ENCODE measurements at places on chromosomes 1 and 21. TPM values are rescaled to one million over a fixed set of nuclear protein-coding genes. Genes with fewer than 3 reads are reported as not detected.

The RNU1-4 gene
- 3,598 TPM for total RNA-seq

The LYSMD1 gene
- 21.9 TPM for total RNA-seq

The FLG2 gene
- total RNA-seq = not detected

The COL8A2 gene
- total RNA-seq = not detected

The KRTAP13-2 gene
- total RNA-seq = not detected

The WDR64 gene
- not detected for total RNA-seq

The ARID4B gene
- 65.9 TPM for total RNA-seq

The ZNF436 gene
- 13.3 TPM for total RNA-seq

The NUF2 gene
- total RNA-seq = 5.8 TPM

The GBP7 gene
- total RNA-seq = not detected

The KRTAP19-3 gene
- total RNA-seq = not detected

The CFAP107 gene
- total RNA-seq = not detected

The SLC16A4 gene
- total RNA-seq = 4.4 TPM

- DNase-seq = no peak
Measured at GRCh38 chr1:112344754-112345423, 51.1 kb upstream of the CTTNBP2NL start.

- no peak for DNase-seq
Measured at GRCh38 chr1:165703648-165704047, 5.3 kb upstream of the ALDH9A1 start.

DNA sequence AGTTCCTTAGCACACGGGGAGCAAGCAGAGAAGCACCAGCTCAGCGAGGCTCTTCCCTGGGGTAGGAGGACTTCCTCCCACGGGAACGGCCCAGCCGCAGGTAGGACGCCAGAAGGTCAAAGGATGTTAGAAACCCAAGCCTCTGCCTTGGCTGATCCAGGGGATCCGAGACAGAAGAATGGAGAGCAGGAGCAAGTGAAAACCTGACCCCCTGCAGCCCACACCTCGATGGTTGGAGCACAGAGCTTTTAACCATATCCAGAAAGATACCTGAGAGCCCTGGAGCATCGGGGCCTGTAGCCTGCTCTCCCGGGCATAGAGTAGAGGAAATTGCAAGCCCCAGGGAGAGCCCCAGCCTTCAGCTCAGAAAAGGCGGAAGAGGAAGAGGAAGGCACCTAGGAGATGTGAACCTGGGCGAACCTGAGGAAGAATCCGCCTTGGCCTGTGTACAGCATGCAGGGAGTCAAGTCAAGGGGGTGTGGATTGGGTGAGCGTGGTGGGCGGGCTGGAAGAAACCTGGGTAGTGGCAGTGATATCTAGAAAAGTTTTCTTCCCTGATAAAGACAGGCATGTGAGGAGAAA, 76.3 kb downstream of the PSMG1 start:
- no peak for DNase-seq

GRCh38 chr1:209885403-209886218, 52.4 kb upstream of the SYT14 start:
- no peak for DNase-seq

- no peak for DNase-seq
Measured at GRCh38 chr1:55695552-55695951, 480.4 kb upstream of the USP24 start.

- DNase-seq = no peak
Measured at GRCh38 chr1:46605232-46605631, 1.2 kb upstream of the MKNK1 start.

GRCh38 chr1:206005778-206006180, 2.6 kb upstream of the RAB7B start:
- DNase-seq = no peak

DNA sequence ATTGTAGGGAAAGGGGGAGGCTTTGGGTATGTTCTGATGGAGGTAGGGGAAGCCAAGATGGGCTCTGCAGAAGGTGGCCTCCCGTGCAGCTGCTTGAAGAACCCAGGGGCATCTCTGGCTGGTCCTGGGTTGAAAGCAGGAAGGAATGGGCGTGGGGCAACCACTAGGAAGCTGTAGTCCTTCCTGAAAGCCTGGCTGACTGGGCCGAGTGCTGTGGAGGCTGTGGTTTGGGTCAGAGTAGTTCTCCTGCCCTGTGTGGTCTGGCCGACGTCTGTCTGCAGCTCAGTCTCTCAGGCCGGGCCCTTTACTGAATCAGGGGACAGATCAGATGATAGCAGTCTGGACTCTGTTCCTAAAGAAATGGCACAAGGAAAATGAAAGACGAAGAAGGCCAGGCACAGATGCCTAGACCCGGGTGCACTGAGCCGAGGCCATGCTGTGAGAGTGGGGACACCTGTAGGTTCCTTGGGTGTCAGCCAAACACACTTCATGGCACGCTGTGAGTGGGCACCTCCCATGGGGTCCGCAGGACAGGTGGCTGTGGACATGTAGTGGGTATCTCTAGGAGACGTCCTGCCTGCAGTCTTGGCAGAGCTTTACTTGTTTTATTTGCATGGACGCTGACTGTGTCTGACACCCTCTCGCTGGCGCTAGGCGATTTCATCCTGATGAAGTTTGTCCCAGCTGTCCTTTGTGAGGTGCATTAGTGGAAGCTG, 87.0 kb downstream of the POFUT2 start:
- no peak for DNase-seq

DNA sequence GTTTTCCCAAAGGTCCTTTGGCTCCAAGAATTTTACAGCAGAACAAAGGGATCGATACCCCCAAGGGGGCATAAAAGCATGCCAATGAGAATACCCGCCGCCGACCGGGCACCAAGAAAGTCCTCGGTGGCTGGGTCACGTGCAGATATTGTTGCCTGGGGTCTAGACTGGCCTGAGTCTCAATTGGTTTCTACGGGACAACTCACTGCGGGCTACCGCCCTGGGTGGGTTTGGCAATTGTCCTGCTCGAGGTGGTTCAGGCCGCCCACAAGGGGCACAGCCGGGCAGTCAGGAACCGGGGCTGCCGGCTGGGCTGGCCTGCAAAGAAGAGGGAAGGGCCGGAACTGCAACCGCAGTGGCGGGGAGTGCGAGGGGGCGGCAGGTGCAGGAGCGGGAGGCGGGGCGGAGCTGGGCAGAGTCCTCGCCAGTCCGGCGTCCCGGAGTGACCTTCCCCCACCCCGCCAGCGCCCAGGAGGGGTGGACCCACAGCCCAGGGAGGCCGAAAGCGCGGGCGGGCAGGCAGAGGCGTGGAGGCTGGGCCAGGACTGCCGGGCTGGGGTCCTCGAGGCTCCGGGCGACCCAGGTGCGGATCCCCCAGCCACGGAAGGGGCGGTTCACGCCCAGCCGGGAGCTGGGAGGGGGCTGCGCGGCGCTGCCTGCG, 926 bp upstream of the ATP1B1 start:
- DNase-seq = peak; percentile 81

DNA sequence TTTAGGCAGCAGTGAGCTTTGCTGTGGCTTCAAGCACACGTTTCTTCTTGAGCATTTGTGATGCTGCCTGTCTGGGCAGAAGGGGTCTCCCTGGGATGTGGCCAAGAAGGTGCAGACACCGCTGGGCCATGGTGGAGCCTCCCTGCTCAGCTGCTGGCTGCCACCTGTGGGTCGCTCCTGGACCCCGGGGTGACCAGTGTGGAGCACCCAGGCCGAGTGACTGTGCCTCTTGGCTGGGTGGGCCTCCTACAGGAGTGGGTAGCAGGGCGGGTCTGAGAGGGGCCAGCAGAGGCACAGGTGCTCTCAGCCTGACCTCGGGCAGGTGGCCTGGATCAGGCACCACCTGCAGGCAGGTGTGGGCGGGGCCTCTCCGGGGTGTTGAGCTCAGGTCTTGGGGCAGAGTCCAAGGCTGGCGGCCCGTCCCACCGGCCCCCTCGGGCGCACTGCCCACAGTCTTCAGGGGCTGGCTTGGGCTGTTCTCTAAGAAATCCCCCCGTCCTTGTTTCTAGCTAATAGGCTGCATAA, 42.0 kb upstream of the COL6A1 start:
- DNase-seq = no peak

GRCh38 chr1:87058343-87058649, 143.9 kb downstream of the HS2ST1 start:
- no peak for DNase-seq

DNA sequence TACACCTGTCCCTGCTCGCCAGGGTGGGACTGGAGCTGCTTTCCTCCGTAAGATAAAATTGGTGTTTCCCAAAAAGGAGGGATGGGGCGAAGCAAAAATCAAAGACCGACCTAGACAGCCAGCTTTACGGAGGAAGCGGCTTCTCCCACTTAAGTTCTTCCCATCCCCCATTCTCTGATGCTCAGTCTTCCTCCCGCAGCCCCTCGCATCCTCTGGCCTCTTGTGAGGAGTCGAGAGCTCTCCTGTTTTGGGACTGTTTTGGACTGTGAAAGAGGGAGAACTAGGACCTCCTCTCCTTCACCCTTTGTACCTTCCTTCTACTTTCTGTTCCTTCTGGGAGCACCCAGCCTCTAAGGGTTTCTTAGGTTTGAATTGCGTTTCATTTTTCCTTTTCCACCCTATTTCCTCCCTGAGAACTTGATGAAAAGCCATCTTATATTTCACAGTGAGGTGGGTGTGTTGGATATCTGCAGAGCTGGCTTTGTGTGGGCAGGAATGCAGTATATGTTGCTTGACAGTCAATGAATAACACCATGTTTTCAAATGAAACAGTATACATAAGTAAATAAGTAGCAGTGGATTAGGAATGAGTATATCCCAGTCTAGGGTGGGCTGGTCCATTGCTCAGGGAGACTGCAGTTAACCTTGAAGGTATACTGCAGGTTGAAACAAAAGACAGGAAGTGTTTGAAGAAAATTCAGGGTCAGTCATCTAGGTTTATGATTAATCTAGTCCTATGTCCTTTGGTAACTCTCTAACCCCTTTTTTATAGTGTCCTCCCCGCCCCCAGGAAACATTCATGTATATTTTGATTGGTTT, 848 bp downstream of the CTTNBP2NL start:
- peak; percentile 34 for DNase-seq

DNA sequence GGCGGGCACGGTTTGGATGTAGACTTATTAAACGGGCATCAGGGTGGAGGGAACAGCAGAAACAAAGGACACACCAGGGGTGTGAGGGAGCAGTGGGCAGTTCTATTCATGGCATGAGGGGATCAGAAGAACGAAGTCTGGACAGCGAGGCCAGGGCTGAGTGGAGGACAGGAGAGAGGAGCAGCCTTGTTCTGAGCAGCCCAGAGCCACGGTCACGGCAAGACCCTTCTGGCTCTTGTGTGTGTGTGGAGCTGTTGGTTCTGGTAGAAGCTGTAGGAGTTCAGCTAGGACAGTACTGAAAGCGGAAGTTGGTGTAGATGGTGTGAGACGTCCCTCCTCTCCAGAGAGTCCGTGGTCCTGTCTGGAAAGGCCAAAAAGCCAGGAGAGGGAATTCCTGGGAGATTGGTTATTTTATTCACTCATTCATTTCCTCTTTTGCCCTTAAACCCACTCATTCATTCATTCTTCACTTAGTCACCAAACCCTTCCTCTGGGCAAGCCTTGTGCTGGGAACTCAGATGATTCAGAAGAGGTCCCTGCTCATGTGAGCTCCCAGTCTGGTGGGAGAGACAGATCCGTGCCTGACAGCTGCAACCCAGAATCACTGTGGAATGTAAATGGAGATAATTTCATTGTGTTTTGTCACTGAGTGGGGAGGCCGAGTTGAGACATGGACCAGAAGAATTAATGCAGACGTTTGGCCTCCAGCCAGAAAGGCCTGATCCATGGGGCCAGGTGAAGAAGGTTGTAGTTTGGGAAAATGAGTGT, 4.1 kb upstream of the ACOT11 start:
- DNase-seq = no peak

- DNase-seq = no peak
Measured at GRCh38 chr1:16120940-16121410, 34.9 kb downstream of the EPHA2 start.

DNA sequence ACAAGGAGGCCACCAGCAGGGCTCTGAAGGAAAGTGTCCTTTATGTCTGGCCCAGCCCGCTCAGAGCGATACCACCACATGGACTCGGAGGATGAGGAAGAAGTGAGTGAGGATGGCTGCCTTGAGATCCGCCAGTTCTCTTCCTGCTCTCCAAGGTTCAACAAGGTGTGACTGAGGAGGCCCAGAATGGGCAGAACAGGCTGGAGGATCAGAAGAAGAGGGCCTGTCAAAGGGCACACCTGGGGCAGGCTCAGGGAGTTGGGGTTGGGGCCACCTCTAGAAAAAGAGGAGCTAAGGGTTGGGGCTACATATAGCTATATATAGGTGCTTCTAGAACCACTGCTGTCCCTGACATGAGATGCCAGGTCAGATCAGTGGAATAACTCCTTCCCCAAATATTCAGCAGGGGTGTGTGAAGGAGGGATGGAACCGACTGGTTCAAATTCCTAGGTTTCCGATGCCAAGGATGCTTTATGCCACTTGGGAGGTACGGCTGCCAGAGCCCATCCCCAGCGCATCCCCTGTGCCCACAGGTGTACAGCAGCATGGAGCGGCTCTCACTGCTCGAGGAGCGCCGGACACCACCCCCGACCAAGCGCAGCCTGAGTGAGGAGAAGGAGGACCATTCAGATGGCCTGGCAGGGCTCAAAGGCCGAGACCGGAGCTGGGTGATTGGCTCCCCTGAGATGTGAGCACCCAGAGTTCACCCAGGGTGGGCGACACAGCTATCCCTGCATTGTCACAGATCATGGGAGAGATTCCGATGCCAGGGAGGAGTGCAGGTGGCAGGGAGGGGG, 102.2 kb downstream of the PIK3R3 start:
- no peak for DNase-seq

DNA sequence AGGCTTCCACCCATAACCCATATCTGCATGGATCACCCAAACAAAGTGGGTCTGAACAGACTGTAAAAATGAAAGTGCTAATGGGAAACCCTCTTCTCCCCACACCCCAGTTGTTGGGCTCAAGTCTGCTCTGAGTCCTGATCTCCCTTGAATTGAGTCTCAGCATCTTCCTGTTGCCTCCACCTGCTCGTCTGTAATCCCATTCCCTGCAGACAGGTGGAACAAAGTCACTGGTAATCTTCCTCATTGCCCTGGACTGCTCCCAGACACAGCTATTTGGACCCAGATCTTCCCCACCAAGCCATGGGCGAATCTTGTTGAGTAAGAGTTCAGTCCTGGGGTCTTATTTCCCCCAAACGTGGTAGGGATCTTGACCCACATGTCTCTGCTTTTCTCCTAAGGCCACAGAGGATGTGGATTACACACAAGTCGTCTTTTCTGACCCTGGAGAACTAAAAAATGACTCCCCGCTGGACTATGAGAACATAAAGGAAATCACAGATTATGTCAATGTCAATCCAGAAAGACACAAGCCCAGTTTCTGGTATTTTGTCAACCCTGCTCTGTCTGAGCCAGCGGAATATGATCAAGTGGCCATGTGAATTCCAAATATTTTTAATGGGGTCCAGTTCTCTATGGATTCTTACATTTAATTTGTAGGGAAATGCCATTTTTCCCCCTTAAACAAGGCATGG, 15.7 kb downstream of the AVPR1B start:
- DNase-seq = no peak

- peak; percentile 75 for DNase-seq
Measured at GRCh38 chr1:60281360-60281932, 207.9 kb upstream of the C1orf87 start.

- DNase-seq = no peak
Measured at GRCh38 chr1:168443899-168444298, 99.9 kb downstream of the XCL2 start.

- no peak for DNase-seq
Measured at GRCh38 chr1:199396456-199396855, 631.1 kb upstream of the NR5A2 start.

GRCh38 chr1:15350151-15350550, 59.5 kb upstream of the EFHD2 start:
- no peak for DNase-seq

Measured in glutamatergic neuron (in vitro differentiated cells).